ENCODE measurements at places on chromosomes 5 and 9.

GRCh38 chr5:112210430-112211005 lies 208.6 kb downstream of the EPB41L4A start:
- no peak overlapping the region for H3K27ac ChIP-seq
- H3K36me3 ChIP-seq, result no peaks in the 10 kb centered on the region
- H3K4me1 ChIP-seq, result peaks cover 11% of the 10 kb centered on the region
- no peaks in the 10 kb centered on the region for H3K27me3 ChIP-seq

GRCh38 chr5:5240234-5240633 lies 100.1 kb downstream of the ADAMTS16 start:
- no peaks in the 10 kb centered on the region for H3K36me3 ChIP-seq
- H3K27me3 ChIP-seq, result no peaks in the 10 kb centered on the region
- no peak overlapping the region for H3K27ac ChIP-seq
- no peak for DNase-seq
- H3K4me3 ChIP-seq, result no peak overlapping the region

GRCh38 chr9:132789719-132790118 lies 88.4 kb downstream of the AK8 start:
- H3K27ac ChIP-seq, result no peak overlapping the region
- no peaks in the 10 kb centered on the region for H3K4me1 ChIP-seq
- peaks cover 65% of the 10 kb centered on the region for H3K27me3 ChIP-seq
- no peak overlapping the region for H3K4me3 ChIP-seq

- no peaks in the 10 kb centered on the region for H3K4me1 ChIP-seq
- H3K4me3 ChIP-seq, result no peak overlapping the region
- DNase-seq, result no peak
- no peaks in the 10 kb centered on the region for H3K27me3 ChIP-seq
These were observed 1571.3 kb downstream of the MAT2B start for GRCh38 chr5:165076686-165077085.

DNA sequence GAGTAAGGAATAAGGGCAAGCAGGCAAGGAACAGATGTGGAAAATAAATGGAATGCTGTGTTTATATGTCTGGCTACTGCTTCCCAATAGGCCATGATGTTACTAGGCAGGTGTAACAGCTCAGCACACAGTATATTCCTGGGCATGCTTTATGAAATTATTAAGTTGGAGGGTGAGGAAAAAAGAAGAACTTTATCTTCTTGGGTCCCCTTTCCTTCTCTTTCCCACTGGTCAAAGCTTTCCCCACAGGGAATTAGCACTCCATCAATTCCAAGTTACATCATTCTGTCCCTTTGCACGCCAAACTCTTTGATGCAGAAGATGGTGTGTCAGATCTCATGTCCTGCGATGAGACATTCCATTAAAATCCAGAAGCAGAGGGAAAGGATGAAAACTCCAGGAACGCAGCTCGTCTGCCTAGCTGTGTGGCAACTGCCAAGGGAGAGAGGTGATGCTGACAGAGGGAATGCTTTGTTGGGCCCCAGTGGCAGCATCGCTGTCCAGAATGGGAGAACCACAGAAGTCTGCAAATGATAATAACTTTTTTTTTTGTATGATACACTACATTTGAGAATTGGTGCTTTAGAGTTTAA lies 447.3 kb upstream of the ARRDC3 start:
- DNase-seq, result no peak
- H3K4me1 ChIP-seq, result peaks cover 8% of the 10 kb centered on the region
- no peak overlapping the region for H3K4me3 ChIP-seq
- no peak overlapping the region for H3K27ac ChIP-seq
- no peaks in the 10 kb centered on the region for H3K36me3 ChIP-seq
- no peaks in the 10 kb centered on the region for H3K27me3 ChIP-seq

DNA sequence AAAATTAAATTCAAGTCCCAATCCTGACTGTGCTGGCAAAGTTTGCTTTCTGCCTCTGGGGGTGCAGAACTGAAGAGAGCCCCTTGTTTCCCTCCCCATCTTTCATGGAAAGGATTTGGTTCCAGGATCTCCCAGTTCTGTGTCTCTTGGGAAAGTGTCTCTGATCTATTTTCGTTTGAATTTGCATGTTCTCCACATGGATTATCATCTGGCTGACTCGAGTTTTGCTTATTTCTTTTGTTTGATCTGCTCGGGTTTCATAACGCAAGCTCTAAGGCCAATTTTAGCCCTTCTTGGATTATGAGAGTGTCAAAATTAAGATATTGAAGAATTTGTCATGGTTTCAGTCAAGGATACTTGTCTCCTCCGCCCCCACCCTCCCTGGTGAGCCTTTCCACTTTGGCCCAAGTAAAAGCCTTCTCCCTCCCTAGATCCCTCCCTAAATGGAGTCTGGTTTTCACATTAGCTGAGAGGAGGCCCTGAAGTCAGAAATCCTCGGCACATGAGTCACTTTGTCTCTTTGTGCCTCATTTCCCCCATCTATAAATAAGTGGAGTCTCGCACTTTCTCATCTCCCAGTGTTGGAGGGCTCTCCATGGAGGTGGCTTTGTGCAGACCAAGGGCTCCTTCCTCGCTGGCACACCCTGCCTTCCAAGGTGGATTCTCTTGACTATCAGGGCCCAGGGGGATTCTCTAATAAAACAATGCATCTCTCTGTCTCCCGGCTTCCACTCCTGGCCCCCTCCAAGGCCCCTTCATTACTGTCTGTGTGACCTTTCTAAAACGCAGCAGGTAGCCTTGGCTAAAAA lies 17.3 kb downstream of the ADRB2 start:
- no peak overlapping the region for H3K27ac ChIP-seq
- no peak overlapping the region for H3K4me3 ChIP-seq
- no peak for DNase-seq
- no peaks in the 10 kb centered on the region for H3K36me3 ChIP-seq
- no peaks in the 10 kb centered on the region for H3K27me3 ChIP-seq

GRCh38 chr5:7250611-7251010 lies 145.3 kb upstream of the ADCY2 start:
- H3K27me3 ChIP-seq, result no peaks in the 10 kb centered on the region
- H3K4me3 ChIP-seq, result no peak overlapping the region
- no peak for DNase-seq
- no peak overlapping the region for H3K27ac ChIP-seq
- no peaks in the 10 kb centered on the region for H3K36me3 ChIP-seq

DNA sequence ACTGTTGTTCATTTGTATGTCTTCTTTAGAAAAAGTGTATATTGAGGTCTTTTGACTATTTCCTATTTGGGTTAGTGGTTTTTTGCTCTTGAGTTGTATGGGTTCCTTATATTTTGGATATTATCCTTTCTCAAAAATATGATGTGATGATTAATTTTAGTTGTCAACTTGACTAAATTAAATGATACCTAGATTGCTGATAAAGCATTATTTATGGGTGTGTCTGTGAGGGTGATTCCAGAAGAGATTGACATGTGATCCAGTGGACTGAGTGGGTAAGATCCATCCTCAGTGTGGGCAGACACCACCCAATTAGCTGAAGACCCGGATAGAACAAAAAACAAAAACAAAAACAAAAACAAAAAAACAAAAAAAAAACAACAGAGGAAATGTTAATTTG lies 115.1 kb upstream of the KIF2A start:
- H3K4me1 ChIP-seq, result no peaks in the 10 kb centered on the region
- no peak overlapping the region for H3K4me3 ChIP-seq
- DNase-seq, result no peak

GRCh38 chr5:64822320-64822719 lies 53.6 kb downstream of the CWC27 start:
- no peaks in the 10 kb centered on the region for H3K27me3 ChIP-seq
- H3K4me3 ChIP-seq, result no peak overlapping the region
- no peak overlapping the region for H3K27ac ChIP-seq
- DNase-seq, result no peak
- H3K4me1 ChIP-seq, result no peaks in the 10 kb centered on the region

DNA sequence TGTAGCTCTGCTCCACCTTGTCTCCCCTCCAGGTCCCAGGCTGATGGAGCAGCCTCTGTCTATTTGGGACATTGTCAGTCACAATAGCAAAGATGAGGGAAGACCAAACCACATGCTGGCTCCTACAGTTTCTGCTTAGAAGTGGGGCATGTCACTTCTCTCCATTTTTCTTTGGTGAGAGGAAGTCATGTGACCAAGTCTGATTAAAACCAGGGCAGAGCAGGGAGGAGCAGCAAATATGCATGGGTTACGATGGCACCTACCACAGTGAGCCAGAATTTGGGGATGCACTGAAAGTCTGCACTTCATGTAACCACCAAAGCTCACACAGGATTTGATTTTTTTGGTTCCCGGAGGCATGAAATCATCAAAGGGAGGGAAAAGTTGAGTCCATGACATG lies 234.6 kb downstream of the CDK5RAP2 start:
- H3K4me1 ChIP-seq, result peaks cover 5% of the 10 kb centered on the region
- H3K27ac ChIP-seq, result no peak overlapping the region
- DNase-seq, result no peak
- no peaks in the 10 kb centered on the region for H3K36me3 ChIP-seq

- H3K4me1 ChIP-seq, result peaks cover 74% of the 10 kb centered on the region
- no peaks in the 10 kb centered on the region for H3K36me3 ChIP-seq
- H3K4me3 ChIP-seq, result no peak overlapping the region
These were observed 27.7 kb downstream of the ELAVL2 start for GRCh38 chr9:23798325-23798724.

DNA sequence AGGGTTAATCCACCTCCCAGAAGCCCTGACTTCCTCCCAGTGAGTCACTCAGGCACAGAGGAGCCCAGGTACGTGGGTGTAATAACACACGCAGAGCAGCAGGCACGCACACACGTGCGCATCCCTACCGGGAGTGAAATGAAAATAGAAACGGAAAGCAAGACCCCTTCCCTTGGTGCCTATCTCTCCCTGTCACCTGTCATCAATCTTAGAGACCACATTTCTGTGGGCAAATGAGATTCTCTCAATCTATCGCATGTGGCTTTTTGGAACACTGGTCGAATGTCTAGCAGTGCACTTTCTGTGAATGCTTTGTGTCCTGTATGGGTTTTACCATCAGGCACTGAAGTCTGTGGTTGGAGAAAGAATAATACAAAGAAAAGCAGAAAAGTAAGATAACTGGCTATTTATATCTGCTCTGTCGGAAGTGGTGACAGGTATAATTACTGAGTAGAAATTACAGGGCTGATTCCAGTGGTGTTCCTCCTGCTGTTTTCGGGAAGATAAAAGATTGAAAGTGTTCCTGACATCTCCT lies 137.7 kb upstream of the GRIA1 start:
- no peaks in the 10 kb centered on the region for H3K36me3 ChIP-seq
- H3K4me1 ChIP-seq, result peaks cover 22% of the 10 kb centered on the region
- DNase-seq, result no peak

DNA sequence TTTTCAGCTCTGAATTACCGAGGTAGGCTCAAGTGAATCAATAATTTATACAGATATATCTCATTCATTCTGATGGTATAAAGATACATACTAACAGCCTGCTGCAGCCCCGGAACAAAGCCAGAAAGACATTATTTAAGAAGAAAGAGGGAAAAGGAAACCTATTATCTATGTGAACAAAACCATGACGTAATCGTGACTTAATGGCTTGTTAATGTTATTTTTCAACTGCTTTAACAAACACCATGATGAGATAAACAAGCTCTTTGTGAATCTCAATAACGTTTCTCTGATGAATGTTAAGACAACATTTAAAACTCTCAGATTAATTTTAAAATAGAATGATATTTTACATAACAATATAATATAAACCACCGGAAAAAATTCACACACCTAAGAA lies 237.1 kb downstream of the SLF1 start:
- no peaks in the 10 kb centered on the region for H3K36me3 ChIP-seq
- peaks cover 7% of the 10 kb centered on the region for H3K4me1 ChIP-seq
- H3K27ac ChIP-seq, result no peak overlapping the region

DNA sequence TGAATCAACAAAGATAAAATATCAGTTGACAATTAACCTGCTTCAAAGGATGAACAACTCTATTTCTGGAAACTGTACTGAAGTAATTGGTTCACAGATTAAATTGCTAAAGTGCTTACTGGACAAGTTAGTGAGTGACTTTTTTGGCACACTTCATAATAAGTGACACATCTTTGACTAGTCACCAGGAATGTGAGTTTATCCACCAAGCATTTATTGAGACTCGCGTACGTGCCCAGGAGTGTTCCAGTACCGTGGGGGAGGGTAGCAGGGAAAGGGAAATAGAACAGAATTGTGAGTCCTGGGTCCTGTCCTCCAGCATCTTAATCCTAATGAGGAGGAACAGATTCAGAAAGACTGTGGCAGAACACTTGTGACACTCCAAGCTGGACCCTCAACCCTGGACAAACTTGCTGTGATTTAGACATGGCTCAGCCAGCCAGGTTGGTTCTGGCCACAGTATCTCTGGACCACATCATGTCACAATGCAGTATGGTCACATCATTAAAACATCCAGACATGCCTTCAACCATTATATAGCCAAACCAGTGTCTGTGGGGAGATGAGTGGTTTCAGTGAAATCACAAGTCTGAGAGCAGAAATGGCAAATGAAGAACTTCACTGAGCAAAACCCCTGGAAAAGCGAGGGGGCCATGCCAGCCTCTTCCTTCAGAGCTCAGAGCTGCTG lies 623.1 kb downstream of the BNC2 start:
- H3K36me3 ChIP-seq, result no peaks in the 10 kb centered on the region
- H3K27me3 ChIP-seq, result no peaks in the 10 kb centered on the region
- DNase-seq, result no peak
- H3K4me1 ChIP-seq, result peaks cover 25% of the 10 kb centered on the region
- H3K4me3 ChIP-seq, result no peak overlapping the region

- no peaks in the 10 kb centered on the region for H3K27me3 ChIP-seq
- H3K27ac ChIP-seq, result no peak overlapping the region
- H3K36me3 ChIP-seq, result no peaks in the 10 kb centered on the region
- no peak overlapping the region for H3K4me3 ChIP-seq
- no peak for DNase-seq
- H3K4me1 ChIP-seq, result no peaks in the 10 kb centered on the region
These were observed 114.4 kb downstream of the STK32A start for GRCh38 chr5:147349241-147349640.

Data from neural progenitor cell (in vitro differentiated cells).